ENCODE measurements at places on chromosomes 7 and 10. TPM values are rescaled to one million over a fixed set of nuclear protein-coding genes. Genes with fewer than 3 reads are reported as not detected.

- DNase-seq: no peak
Measured at GRCh38 chr7:39923091-39923490, 27.0 kb upstream of the CDK13 start.

DNA sequence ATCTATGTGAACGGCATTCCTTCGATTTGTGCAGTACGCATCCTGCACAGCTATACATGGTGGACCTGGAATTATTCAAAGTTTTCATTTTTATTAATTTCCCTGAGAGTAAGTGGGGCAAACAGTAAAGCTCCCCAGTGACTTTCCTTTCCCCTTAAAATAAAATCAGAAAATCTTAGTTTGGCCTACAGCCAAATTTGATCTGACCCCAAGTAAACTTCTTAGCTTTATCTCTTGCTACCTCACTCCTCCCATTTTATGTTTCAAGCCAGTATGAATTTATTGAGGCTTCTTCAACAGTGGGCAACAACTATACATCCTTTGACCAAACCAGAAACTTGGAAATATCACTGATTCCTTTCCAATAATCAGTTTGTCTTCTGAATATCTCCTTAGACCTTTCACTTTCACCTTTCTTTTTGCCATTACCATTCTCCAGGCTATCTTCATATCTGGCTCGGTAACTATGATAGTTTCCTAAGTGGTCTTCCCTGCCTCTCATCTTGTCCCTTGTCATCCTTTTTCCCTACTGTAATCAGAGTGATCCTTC lies 11.1 kb downstream of the SPAG6 start:
- DNase-seq: no peak

DNA sequence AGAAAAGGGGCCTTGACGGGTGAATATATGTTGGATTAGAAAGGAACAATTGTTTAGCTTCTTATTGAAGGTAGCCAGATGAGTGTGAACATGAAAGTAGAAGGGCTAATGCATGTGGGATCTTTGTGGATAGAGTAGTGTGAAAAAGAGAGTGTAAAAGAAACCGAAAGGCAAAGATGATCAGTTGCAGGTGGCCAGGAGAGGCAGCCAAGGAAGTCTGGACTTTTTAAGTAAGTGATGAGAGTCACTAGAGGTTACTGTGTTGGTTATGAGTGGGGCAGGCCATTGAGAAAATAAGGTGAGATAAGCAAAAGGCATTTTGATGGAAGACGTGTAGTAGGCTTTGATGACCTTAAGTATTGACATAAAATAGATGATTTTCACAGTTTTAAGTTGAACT lies 64.7 kb upstream of the ETV1 start:
- DNase-seq: no peak

GJD4 gene
- total RNA-seq: not detected
